HEK293T (cell line): ENCODE measurements at places on chromosomes 16 and 17.

GRCh38 chr16:65875381-65876055, 491.0 kb upstream of the CDH5 start:
- no peak for DNase-seq

DNA sequence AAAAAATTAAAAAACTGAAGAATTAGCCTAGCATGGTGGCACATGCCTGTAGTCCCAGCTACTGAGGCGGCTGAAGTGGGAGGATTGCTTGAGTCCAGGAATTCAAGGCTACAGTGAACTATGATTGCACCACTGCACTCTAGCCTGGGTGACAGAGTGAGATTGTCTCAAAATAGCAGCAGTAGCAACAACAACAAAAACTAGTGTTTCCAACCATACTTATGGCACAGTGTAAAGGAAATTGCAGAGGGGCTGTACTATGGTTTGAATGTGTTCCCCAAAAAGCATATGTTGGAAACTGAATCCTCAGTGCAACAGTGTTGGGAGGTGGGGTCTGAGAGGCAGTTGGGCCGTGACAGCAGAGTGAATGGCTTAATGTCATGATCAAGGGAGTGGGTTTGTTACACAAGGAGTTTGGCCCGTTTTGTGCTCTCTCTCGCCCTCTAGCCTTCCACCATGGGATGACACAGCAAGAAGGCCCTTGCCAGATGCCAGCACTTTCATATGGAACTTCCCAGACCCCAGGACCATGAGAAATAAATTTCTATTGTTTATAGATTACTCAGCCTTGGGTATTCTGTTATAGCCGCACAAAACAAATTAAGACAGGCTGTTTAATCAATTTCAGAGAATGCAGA, 70.0 kb downstream of the PGS1 start:
- DNase-seq: no peak

DNA sequence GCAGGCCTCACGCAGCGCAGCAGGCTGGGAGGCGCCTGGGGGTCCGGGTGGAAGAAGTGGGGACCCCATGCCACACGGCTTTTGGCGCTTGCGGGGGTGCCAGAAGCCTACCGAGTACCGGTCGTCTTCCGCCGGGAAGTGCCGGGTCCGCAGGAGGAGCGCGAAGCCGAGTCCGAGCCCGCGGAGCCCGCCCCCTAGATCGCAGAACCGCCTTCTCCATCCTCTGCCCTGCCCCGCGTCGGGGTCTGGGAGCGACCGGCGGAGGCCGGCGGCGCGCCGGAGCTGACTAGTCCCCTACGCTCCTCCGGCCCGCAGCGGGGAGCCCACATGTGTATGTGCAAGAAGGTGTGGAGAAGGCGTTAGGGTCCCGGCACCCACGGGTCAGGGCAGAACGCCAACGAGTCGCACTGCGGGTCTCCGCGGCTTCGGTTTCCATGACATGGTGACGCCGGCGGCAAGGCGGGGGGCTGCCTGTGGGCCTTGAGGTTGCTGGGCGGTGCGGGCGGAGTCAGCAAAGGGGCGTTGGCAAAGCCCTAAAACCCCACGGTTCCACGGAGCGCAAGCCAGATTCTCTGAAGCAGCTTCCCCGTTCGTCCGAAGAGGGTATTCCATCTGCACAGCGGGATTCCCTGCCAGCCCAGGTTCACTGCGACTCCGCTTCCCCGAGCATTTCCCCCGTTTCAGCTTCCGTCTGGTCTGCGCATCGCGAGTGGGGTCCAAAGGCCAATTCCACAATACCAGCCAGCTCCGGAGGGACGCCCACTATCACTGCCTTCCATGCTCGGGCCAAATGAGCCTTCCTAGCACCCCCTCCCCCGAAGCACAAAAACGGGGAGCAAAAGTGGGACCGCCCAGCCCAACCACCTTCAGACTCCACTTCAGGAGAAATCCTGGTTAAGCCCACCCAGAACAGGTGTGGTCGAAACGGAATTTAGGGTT, 2.3 kb upstream of the LHX1 start:
- DNase-seq: peak; percentile 43

GRCh38 chr17:17816240-17816814, 20.5 kb downstream of the SREBF1 start:
- no peak for DNase-seq

DNA sequence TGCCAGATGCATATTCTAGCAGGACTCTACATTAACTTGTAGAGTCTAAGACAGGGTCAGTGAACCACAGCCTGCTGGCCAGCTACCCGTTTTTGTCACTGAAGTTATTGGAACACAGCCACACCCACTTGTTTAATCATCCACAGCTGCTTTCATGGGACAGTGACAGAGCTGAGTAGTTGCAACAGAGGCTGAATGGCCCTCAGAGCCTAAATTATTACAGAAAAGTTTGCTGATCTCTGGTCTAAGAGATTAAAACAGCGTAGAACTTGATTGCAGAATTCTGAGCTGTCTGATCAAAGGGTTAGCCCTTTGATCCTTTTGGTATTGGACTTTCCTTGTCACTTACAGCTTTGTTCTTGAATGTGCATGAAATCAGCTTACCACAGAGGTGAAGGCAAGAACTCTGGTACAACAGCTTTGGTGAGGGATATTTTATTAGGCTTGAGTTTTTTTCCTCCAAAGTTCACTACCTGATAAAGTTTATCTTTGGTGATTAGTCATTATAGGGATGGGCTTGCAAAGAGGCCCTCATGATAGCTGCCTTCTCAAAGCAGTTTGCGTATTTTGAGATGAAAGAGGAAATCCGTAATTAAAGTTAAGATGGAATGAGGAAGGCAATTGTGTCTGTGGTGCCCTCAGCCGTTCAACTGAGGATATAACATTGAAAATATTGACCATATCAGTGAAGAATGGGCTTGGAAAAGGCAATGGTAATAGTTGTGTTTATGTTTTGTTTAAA, 23.6 kb downstream of the ALDH3A2 start:
- no peak for DNase-seq

- DNase-seq: no peak
Measured at GRCh38 chr16:14510939-14511799, 118.9 kb downstream of the PARN start.

DNA sequence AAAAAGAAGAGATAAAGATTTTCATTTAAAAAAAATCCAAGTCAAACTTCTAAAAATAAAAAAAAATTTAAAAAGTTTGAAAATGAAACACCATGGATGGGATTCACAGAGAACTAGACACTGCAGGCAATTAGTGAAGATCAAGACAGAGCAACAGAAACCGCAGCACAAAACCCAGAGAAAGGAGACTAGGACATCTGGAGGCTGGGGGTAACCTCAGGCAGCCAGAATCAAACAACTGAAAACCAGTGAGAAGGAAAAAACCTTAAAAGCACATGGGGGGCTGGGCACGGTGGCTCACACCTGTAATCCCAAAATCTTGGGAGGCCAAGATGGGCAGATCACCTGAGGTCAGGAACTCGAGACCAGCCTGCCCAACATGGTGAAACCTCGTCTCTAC, 30.6 kb downstream of the LITAFD start:
- DNase-seq: no peak

DNA sequence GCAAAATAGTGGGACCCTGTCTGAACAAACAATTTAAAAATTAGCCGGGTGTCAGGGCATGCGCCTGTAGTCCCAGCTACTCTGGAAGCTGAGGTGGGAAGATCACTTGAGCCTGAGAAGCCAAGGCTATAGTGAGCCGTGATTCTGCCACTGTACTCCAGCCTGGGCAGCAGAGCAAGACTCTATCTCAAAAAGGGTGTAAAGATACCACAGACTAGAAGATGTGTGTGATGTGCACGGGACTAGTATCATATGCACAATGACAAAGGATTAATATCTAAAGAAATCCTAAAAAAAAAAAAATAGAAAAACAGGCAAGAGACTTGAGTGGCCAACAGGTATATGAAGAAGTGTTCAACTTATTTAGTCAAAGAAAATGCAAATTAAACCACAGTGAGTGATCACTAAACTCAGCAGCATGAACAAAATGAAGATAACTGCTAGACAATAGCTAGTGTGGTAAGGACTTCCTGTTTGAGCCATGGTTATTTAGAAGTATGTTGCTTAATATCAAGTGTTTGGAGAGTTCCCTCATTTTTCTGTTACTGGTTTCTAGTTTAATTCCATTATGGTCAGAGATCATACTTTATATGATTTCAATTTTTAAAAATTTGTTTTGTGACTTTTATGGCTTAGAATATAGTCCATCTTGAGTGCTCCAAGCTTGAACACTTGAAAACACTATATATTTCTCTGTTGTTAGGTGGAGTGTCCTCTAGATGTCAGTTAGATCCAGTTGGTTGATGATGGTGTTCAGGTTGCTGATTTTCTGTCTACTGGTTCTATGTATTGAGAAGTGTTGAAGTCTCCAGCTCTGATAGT, 14.7 kb upstream of the SLX4 start:
- DNase-seq: no peak

DNA sequence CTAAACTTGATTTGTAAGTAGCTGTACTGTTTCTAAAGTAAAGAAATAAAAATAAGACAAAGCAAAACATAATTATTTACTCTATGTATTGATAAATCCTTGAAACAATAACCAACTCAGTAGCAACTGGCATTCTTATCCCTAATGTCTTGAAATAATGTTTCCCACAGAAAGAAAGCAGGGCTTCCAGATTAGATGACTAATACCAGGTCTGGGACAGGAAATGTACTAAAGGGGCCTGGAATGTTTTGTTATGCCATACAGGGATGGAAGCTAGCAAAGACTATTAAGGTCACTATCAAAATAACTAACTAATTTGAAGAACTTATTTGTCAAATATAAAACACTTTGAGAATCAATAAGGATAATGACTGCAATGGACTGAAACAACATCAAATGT, 82.1 kb downstream of the CFDP1 start:
- DNase-seq: no peak

GRCh38 chr17:82608816-82609215, 39.4 kb downstream of the WDR45B start:
- DNase-seq: no peak

DNA sequence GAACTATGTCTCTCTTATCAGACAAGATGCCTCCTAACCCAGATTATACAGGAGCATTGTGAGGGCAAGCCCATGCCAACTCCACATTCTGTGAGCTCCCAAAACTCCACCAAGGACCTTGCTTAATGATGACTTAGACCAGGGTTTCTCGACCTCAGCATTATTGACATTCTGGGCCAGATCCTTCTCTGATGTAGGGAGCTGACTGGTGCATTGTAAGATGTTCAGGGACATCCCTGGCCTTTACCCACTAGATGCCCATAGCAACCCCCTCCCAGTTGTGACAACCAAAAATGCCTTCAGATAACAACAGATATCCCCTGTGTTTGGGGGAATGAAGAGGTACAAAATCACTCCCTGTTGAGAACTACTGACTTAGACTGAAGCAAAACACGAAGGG, 43.6 kb downstream of the HOXB1 start:
- DNase-seq: no peak
